ENCODE measurements at places on chromosomes 1 and 21.

- no peak for DNase-seq
- no peak overlapping the region for H3K27ac ChIP-seq
Observed at GRCh38 chr1:93874025-93874651, 4.9 kb downstream of the DNTTIP2 start.

DNA sequence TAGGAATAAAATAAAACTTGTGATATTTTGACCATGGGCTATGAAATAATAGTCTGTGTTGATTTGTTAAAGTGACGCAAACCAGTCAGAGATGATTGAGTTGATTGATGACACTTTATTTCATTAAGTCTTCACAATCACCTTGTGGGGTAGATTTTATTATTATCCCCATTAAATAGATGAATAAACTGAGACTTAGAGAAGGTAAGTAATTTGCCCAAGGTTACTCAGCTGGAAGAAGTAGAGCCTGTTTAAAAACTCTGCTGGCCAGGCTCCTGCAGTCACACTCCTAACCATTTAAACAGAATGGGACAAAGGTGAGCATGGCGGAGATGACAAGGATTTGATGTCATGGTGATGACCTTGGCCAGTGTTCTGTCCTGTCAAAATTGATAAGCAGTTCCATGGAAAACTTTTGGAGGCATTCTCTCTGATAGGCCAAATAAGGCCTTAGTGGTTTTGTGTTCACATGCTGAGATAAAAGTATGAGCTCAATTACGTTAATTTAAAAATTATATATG is 22.7 kb upstream of the MCOLN3 start:
- no peaks in the 10 kb centered on the region for H3K36me3 ChIP-seq
- H3K4me3 ChIP-seq: no peak overlapping the region
- no peak overlapping the region for H3K27ac ChIP-seq

- H3K4me3 ChIP-seq: no peak overlapping the region
- peaks cover 36% of the 10 kb centered on the region for H3K36me3 ChIP-seq
- no peak for DNase-seq
- no peaks in the 10 kb centered on the region for H3K27me3 ChIP-seq
Observed at GRCh38 chr1:1666526-1666925, 7.7 kb upstream of the CDK11B start.

- no peaks in the 10 kb centered on the region for H3K36me3 ChIP-seq
- H3K4me1 ChIP-seq: no peaks in the 10 kb centered on the region
- DNase-seq: no peak
- H3K4me3 ChIP-seq: no peak overlapping the region
- no peak overlapping the region for H3K27ac ChIP-seq
Observed at GRCh38 chr21:21813289-21813688, 815.1 kb downstream of the NCAM2 start.

GRCh38 chr1:162536511-162536910 is 25.0 kb upstream of the UAP1 start:
- H3K36me3 ChIP-seq: no peaks in the 10 kb centered on the region
- no peak overlapping the region for H3K27ac ChIP-seq
- H3K27me3 ChIP-seq: no peaks in the 10 kb centered on the region

GRCh38 chr21:38914528-38915293 is 109.0 kb downstream of the ETS2 start:
- no peaks in the 10 kb centered on the region for H3K4me1 ChIP-seq
- DNase-seq: no peak
- H3K4me3 ChIP-seq: no peak overlapping the region
- no peak overlapping the region for H3K27ac ChIP-seq
- no peaks in the 10 kb centered on the region for H3K27me3 ChIP-seq

DNA sequence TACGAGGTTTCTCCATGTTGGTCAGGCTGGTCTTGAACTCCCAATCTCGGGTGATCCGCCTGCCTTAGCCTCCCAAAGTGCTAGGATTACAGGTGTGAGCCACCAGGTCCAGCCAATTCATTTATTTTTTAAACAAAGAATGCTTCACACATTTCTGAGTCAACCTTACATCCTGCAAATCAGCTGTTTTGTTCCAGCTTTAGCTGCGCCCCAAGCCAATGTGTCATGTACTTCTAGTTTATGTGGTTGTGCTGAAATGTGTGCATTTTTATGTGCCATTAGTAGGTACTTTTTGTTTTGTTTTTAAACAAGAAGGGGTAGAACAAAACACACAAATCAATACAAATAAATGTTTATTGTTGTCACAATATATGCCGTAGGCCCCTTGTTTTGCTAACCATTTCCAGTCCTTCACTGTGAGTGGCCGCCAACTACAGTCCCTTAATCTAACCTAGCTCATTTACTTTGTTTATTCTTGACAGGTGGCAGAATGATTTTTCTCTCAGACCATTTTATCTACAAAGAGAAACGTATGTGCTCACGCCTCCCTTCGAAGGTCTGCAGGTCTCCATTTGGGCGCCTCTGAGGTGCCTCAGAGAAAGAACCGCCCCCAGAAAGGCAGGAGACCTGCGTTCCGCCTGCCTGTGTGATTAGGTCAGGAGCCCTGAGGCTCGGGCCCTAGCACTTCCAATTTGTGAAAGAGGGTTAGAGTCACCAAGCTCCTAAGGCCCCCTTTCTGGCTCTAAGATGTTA is 2.8 kb upstream of the CASQ2 start:
- H3K4me3 ChIP-seq: no peak overlapping the region
- H3K27me3 ChIP-seq: peaks cover 8% of the 10 kb centered on the region
- no peaks in the 10 kb centered on the region for H3K4me1 ChIP-seq

DNA sequence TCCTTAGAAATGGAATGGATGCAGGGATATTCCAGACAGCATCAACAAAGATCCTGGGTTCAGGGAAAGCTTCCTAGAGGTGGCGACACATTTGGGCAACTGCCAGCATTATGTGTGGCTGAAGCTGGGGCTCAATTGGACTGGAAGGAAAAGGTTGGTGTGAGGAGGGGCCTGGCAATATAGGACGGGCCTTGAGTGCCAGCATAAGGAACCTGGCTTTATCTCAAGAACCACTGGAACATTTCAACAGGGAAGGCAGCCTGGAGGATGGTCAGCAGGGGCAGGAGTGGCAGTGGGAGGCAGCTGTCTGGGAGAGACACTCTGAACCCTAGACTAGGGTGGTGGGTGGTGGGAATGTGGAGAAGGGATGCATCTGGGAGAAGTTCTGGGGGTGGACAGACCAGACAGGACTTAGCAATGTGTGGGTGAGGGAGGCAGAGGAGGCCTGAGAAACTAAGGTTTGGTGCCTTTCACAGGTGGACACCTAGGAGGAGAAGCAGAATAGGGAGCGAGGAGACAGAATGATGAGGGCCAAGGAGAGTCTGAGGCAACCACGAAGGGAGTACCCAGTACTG is 3.5 kb downstream of the SH3BGRL3 start:
- peak overlapping the region; percentile 89 for H3K27ac ChIP-seq
- peaks cover 92% of the 10 kb centered on the region for H3K4me1 ChIP-seq
- DNase-seq: no peak

- peaks cover 4% of the 10 kb centered on the region for H3K27me3 ChIP-seq
- no peaks in the 10 kb centered on the region for H3K4me1 ChIP-seq
- no peak overlapping the region for H3K27ac ChIP-seq
- no peaks in the 10 kb centered on the region for H3K36me3 ChIP-seq
- H3K4me3 ChIP-seq: no peak overlapping the region
Observed at GRCh38 chr1:94912263-94913184, 14.4 kb downstream of the CNN3 start.
